LNCaP clone FGC (cell line): ENCODE measurements at places on chromosomes 5 and 9.

- no peak for DNase-seq
These were observed 61.4 kb upstream of the TRIO start for GRCh38 chr5:14081791-14082190.

DNA sequence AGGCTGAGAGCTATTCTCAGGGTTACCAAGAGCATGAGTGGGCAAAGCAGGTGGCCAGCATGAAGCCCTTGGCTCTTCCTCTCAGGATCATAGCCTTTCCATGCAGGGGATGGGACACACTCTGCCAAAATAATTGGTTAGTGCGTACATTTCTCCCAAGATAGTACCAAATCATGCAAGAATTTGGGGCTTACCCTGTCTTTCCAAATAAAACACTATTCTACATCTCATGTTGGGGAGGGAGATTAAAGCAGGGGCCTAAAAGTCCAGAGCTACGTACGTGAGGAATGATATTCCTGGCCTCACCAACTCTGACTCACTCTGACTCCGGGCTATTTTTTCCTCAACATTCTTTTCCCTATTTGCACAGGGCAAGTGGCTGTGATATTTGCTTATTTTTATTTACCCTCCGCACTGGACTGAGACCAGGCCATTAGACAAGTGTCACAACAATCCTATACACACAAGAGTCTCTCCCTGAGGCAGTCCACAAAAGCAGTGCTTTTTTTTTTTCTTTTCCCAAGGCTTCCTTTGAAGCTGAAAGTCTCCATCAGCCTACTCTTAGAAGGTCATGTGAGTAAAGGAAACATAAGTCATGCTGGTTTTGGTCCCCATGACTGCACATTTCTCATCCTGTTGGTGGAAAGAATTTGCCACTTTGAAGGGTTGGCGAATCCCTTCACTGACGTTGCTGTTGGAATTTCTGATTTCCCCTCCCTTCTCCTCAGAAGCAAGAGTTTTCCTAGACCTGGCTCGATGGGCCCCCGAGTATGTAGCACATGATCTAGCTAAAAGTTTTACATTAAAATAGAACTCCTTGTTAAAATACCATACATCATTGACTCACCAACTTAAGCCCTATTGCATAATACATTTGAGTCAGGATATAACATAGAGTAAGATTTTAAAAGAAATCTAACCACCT, 40.0 kb downstream of the TMEM252 start:
- DNase-seq = peak; percentile 83

DNA sequence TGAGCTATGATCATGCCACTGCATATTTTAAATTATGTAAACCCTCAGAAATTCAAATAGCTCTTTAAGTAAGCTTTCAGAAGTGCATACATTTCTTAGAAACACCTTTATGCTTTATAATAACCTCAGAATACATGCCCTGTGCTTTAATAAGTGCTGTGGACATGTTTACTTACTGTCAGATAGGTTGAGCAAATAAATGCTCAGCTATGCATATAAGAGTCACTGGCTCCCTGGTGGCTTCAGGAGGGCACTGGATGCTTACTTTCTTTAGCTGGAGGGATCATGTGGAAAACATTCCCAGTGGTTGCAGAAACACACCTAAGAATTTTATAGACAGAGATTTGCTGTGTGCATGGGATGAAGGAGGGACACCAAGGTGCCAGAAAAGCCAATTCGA, 74.4 kb downstream of the PDE6A start:
- peak; percentile 40 for DNase-seq

GRCh38 chr9:128123451-128124080, 4.0 kb downstream of the PTGES2 start:
- no peak for DNase-seq

DNA sequence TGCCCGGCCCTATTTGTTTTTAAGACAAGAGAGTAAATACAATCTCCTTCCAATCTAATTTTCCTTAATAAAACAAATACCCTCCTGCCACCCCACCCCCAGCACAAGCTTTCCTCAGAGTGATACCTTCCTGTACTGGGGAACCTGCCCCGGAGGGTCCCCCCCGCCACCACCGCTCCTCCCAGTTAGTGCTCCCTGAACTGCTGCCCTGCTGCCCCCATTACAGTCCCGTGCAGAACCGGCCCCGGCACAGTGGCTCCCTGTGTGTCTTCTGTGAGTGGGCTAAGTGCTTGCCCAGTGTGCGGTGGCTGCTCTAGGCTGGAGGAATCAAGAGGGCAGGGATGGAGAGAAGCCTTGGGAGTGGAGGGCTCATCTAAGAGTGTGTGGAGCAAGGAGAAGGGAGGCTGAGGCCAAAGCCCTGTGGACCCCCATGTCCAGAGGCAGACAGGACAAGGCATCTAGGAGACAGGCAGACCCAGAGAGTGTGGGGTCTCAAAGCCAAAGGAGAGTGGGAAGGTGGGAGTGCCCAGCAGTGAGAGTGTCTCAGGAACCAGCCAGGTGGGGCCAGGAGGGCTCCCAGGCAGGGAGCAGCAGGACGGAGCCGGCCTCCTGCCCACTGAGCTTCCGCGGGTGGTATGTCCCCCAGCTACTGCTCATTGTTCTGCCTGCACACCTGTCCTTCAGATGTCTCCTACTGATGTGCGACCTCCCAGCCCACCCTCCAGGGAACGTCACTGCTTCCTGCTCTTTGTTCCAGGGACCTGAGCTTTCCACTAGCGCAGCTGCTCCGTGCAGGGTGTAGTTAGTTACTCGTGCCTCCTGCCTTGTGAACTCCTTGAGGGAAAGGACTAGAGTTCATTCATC, 129.0 kb downstream of the DAB2IP start:
- no peak for DNase-seq

DNA sequence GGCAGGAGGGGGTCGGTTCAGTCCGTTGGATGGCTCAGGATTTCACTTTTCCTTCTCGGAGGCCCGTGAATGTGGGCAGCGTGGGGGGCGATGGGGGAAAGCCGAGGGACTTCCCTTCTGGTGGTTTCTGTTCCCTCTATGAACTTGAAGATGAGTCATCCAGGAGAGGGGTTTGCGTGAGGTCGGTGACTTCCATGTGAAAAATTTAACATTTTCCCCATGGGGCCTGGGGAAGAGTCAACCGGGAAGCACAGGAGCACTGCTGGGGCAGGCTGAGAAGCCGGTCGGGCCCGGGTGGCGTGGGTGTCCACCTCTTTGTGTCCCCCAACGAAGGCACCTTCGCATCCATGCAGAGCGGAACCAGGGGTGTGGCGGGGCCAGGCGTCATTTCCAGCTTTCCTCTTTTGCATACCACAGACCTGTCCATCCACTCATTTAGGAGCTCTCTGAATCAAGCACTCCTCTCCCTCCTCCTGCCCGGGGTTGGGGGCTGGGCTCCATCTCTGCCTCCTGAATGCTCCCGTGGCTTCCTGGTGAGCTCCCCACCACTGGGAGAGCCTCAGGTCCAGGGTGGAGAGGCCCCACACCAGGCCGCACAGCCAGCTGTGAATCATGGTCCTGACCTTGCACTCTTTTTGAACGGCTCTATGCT, 68.4 kb downstream of the ANKRD33B start:
- no peak for DNase-seq

GRCh38 chr5:181166812-181167733, 19.7 kb downstream of the OR2V2 start:
- DNase-seq = no peak
